Stimulated activated CD4-positive, alpha-beta T cell treated with anti-CD3 and anti-CD28 coated beads, TNF-alpha, amount 100 ng/mL, for 4 hours (primary cell): ENCODE measurements at places on chromosomes 3 and 15.

GRCh38 chr15:38562278-38562677 lies 2.3 kb downstream of the RASGRP1 start:
- no peak for DNase-seq

GRCh38 chr3:70738291-70738681 lies 425.8 kb upstream of the MDFIC2 start:
- DNase-seq = no peak

GRCh38 chr3:114455432-114455831 lies 161.6 kb downstream of the TIGIT start:
- DNase-seq = no peak

GRCh38 chr3:43298292-43298691 lies 12.0 kb downstream of the SNRK start:
- DNase-seq = no peak

- DNase-seq = no peak
These were observed 131.0 kb upstream of the CDIN1 start for GRCh38 chr15:36448418-36448817.
